Stimulated activated CD4-positive, alpha-beta T cell treated with anti-CD3 and anti-CD28 coated beads, Interleukin-1b, Interleukin-23, amount 100 ng/mL, for 1 hour (primary cell): ENCODE measurements at places on chromosomes 4 and X.
A peak's percentile ranks its signal among the peaks of the same experiment; 100 is the strongest.

- no peak for DNase-seq
These were observed 84.0 kb downstream of the NHSL2 start for GRCh38 chrX:71994601-71995000.

DNA sequence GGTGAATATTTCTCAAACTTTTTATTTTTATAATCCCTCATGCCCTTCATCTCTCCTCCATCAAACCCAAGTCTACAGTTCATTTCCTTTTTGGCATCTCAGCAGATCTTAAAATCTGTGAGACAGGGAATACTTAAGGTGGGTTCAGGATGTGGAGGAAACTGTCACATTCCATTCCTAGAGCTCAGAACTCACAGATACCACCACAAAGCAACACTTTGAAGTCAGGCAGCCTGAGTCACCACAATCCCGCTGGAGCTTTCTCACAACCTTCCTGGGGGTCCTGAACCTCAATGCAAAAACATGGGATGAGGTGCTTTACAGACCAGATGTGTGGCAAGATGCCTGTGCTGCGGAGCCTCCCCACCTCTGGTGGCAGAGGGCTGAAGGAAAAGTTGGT, 63.2 kb downstream of the HHIP start:
- DNase-seq: no peak

- DNase-seq: no peak
These were observed 24.9 kb downstream of the AR start for GRCh38 chrX:67568769-67569168.

GRCh38 chr4:84917869-84918600, 48.5 kb downstream of the WDFY3 start:
- no peak for DNase-seq

DNA sequence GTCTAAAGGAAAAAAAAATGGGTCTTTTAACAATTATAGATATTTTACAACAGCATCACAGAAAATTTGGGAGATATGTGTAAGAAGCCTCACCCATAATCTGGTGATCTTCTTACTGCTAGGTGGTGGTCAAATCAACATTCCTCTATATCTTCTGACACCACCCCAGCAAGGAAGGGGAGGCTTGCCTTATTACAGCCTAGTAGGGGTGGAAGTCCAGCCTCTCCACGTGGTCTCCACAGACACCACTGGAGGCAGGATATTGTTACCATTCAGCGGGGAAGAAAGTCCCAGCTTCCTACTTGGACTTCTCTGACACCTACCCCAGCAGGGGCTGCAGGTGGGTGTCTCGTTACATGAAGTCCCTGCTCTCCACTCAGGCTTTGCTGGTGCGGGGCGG, 28.7 kb downstream of the PRPS1 start:
- no peak for DNase-seq

DNA sequence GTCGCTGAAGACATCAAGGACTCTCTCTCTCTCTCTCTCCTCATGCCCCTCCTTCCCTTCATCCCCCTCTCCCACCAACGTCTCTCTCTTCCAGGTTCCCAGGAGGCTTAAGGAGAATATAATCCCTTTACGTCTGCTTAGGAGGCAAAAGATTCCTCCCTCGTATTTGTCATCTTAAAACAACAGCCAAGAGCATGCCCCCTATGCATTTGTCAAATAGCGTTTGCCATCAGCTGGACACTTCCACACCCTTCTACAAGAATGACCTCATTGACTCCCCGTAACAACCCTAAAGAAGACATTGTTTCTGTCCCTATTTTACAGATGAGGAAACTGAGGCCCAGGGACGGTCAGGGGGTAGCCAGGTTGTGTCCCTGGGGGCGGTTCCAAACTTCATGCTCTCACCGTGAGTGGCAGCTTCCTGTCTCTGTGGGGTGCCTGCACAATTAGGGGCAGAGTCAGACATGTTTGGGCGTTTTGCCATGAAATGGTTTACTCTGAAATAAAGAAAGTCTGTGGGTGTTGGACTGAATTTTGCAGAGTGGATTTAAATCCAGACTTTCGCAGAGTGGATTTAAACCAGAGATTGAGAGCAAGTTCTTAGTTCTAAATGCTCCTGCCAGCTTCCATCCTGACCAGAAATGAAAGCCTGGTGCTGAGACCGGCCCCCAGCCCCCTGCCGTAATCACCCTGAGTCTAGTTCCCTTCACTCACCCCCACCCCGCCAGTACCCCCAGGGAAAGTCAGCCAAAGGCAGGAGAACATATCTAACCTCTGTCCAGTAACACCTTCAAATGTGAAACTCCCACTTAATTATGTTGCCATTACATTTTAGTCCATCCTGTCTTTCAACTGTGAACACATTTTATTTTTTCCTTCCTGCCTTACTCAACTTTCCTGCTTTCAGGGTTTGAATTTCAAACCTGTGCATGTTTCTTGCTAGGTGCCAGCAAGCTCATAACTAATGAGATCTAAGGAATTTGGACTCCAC, 44.3 kb upstream of the TBL1X start:
- no peak for DNase-seq

GRCh38 chrX:119753639-119754257, 4.6 kb upstream of the SOWAHD start:
- peak; percentile 24 for DNase-seq

DNA sequence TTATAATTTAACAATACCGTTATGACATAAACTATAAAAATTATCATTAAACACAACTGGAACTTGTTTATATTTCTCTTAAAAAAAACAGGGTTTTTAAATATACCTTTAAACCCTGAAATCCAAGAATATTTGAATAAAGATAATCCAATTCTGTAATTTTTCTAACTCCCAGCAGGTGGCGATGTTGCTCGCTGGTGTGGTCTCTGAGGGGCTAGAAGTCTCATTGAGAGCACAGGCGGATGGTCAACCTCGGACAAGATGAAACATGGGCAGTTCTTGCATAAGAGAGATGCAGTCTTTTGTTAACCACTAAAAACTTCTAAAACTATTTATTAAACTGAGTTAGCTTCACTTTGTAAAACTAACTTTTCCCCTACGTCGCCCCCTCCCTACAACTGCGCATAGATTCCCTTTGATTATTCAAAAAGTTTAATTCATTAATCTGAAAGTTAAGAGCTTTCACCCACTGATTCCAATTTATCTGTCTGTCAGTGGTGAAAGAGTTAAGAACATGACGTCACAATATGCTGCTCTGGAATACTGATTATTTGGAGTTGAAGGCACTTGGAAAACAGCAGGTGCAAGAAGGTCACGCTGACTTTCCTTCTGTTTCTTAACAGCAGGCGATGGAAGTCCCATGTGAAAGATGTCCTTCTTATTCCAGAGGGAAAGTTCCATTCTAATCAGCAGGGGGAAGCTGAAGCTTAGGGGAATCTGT, 29.5 kb downstream of the DMP1 start:
- no peak for DNase-seq

DNA sequence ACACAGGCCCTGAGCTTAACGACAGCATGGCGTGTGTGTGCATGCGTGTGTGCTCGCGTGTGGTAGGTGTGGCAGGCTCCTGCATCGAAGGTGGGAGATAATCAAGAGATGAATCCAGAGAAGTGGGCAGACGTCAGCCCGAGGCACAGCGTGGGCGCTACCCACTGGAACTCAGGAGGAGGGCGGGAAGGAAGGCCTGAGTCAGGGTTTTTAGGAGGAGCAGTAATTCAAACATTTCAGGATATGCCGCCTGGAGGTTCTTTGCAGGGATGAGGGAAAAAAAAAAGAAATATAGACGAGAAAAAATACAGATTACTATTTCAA, 66.3 kb upstream of the STX18 start:
- DNase-seq: no peak

GRCh38 chr4:35918491-35918977, 325.8 kb downstream of the ARAP2 start:
- DNase-seq: no peak

DNA sequence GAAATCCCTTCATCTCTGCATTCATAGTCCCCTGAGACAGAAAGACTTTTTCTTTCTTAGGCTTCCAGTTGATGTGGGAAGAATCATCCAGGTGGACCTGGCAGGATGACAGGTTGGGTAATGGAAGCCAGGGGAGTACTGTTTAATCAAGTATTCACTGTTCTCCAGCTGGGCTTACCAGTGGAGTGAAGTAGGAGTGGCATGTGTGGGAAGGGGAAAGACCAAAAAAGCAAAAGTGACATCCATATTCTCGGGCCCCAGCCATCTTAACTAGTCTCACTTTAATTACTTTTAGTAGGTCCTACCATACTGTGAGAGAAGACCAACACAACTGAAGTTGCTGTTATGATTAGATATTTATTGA, 18.5 kb downstream of the VSIG4 start:
- DNase-seq: no peak

- DNase-seq: no peak
These were observed 374.0 kb downstream of the RAPGEF2 start for GRCh38 chr4:159476886-159477285.

DNA sequence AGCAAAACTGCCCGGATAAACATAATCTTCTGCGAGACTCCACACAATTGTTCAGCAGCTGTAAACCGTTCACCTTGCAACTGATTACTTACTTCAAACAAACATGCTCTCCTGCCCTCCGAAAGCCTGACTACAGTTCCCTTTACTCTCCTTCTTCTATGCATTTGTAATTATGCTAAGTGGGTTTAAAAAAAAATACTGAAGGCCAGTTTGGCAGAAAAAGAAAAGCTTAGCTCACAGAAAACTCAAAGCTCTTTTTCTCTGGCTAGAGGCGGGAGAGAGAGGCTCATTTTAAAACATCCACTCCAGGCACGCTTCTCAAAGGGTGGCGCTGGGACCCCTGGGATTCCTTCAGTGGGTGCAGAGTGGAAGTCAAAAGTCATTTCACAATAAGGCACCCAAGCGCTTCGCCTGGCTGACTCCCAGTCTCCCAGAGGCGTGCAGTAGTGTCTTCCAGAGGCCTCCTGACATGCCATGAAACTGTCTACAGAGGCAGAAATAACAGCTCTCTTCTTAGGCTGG, 1.9 kb downstream of the DHRSX start:
- no peak for DNase-seq

DNA sequence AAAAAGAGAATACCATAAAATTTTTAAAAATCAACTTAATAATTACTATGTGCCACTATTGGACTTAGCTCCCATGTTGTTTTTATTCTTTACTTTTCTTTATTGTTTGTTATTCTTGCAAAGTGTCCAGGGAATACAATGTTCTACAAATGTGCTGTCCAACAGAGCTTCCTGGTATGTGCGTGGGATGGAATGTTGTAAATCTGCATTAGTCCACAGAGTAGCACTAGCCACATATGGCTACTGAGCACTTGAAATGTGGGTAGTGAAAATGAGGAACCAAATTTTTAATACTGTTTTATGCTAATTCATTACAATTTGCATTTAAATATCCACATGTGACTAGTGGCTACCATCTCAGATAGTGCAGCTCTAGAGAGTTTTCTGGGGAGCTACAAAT, 14.3 kb upstream of the CORIN start:
- DNase-seq: no peak

DNA sequence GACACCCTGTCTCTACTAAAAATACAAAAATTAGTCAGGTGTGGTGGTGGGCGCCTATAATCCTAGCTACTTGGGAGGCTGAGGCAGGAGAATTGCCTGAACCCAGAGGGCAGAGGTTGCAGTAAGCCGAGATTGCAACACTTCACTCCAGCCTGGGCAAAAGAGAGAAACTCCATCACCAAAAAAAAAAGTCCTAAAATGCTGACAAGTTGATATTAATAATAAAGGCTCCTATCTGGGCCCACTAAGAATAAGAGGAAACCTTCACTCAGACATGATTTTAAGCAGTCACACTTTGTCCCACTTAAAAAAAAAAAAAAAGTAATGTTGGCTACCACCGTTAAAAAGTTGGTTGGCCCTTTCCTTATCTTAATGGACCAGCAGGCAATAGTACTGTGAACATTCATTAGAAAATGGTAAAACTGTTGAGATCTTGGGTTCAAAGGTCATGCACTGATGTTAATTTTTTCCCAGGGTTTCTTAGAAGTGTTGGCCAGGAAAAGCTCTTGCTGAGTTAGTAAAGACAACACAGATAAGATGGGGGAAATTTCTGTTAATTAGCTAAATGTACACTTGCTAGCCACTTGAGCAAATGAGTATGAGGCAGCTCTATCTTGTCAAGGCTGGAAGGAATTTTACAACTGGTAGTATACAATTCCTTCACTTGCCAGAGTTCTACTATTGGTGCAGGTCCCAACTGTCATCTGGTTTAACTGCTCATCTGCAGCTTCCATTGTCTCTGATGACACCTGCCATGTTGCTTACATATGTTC, 43.6 kb upstream of the BMP2K start:
- no peak for DNase-seq

DNA sequence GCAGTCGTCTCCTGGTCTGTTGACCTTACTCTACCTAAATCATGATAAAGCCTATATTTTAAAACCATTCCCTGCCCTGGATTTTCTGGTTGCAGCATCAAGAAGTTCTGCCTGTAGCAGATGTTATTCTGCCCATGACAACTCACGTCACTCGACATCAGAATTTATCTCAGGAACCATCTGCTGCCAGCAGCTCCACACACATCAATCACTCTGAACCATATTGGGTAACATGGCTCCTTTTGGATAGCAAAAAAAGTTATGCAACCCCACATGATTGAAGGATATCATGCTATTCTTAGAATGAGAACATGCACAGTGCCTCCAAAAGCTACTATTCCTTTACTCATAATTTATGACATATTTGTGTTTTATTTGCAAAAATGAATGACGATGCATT, 341.4 kb downstream of the DHRSX start:
- DNase-seq: no peak

- DNase-seq: no peak
These were observed 46.0 kb downstream of the ZNF185 start for GRCh38 chrX:152943826-152944225.

GRCh38 chr4:35711127-35711526, 533.2 kb downstream of the ARAP2 start:
- DNase-seq: no peak

DNA sequence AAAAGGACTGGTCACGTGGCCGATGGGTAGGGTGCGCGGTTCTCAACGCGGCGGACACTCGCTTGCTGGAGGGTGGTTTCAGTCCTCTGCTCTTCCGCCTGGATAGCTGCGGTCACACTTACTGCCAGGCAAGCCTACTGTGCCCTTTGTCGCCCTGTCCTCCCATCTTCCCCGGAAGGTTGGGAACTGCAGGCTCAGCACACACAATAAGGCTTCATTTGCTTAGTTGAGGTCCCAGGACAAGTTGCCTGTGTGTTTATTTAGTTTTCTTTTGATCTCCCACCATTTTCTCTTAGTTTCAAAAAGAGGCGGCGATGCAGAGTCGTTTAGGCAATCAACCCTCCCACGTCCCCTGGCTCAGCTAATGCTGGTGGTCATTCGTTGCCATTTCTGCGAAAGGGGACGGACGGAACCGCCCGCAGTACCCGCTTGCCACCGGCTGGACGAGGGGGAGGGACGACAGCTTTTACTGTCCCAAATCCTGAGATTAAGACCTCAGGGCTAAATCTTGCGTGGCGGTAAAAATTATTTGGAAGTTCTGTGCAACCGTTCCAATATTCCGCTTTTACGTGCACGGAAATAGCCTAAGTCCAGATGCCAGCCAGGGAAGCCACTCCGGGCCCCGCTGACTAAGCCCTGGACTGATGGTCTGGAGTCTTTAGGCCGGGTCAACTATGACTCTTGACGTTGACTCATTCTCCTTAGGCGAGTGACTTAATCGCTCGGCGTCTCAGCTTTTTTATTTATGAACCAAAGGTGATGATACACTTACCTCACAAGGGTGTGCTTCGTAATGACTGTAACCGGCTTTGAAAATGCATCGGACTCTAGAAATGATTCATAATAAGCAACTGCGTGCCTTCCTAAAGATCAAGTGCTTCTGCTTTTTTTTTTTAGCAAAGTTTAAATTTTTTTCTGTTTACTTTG, 671 bp upstream of the EIF4E start:
- peak; percentile 10 for DNase-seq

- DNase-seq: no peak
These were observed 141.8 kb upstream of the PCDH18 start for GRCh38 chr4:137674066-137674465.
